Astrocyte of the spinal cord (primary cell): ENCODE measurements at places on chromosomes 6 and 20.

DNA sequence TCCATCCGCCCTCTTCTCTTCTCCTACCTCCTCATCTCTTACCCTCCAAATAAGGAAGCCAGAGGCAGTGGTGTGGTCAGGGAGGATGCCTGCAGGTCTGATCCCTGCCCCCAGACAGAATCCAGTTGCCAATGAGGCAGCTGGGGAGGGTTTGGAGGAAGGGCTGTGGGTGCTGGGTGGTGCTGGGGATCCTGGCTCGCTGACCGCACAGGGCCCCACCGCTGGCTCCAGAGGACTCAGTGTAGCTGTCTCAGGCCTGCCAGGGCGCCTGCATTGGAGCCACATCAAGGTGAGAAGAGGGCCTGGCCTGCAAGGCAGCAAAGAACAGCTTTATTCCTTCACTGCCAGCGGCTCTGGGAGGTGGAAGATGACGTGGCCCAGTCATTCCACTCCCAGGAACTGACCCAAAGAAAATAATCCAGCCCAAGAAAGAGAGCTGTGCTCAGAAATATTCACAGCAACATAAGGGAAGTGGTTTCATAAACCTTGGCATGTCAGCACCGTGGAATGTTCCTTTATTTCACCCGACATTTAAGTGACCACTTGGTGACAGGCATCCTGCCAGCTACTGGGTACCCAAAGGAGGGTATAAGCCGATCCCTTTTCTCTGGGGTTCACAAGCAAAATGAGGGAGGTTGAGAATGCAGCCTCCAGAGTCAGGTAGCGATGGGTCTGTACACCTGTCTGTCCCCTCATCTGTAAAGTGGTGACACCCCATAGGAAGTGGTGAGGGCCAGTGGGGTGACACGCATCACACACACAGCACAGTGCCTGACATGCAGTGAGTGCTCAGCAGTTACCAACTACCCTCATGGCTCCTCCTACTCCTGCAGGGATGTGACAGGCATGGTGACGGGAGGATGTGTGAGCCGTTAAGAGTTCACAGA is 125.1 kb downstream of the SNX5 start:
- peak; percentile 99 for DNase-seq

GRCh38 chr6:150940941-150941340 is 75.4 kb downstream of the MTHFD1L start:
- peak; percentile 61 for DNase-seq

- DNase-seq = no peak
Measured at GRCh38 chr6:93350774-93351173, 68.6 kb downstream of the EPHA7 start.

DNA sequence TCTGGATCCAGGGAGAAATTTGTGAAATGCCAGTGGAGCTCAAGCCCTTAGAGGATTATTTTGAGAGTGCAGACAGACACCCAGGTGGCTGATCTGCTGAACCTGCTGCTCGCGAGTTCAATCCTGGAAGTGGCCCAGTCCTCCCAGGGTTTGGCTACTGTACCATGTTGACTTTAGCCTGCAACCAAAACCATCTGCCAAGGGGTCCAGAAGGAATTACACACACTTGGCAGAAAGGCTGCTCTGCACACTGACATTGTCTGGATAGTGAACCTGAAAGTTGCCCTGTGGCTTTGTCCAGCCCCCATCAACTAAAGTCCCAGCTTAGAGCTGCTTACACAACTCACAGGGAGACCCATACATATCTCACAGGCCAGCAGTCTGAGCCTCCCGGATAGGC is 21.6 kb upstream of the PI3 start:
- no peak for DNase-seq

DNA sequence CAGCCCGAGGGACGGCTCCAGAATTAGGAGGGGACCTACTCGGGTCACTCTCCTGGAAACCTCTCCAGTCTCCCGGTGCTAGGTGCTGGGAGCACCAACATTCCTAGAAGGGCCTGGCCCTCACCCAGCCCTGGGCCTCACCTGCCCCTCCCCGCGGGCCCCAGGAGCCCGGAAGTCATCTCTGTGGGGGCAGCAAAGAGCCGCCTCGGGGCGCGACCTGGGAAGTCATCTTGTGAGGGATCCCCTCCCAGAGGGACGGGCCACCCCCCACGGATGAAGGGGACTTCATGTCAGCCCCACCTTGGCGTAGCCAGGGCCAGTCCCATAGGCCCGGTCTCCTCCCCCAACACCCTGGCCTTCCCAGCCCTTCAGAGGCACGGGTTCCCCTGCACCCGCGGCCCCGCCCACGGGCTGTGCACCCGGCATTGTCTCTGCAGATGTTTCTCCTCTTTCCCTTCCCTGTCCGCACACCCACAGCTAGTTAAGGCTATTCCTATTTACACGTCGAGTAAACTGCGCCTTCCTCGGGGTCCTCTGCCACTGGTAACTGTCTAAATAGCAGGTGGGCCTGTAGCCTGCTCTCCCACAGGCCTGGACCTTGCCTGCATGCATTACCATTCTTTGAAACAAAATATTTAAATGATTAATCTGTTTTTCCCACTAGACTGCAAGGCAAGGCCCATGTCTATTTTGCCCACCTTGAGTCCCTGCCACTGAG is 896 bp upstream of the RNASET2 start:
- DNase-seq = no peak

DNA sequence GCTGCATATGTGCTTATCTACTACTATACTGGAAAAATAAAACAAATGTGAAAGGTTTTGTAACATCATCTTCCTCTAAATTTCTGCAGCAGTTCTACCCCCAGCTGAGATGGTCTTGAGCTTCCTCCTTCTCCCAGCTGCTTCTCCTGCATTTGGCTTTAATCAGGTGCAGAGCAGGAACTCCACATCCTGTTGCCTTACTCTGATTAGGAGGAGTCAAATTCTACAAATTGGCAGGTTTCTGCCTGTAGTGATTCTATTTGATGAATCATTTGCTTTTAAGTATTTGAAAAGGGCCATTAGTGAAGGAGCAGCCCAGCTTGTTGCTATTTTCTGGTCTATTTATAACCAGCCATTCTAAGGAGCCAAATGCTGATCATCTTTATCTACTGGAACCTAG is 224.5 kb downstream of the GMDS start:
- peak; percentile 71 for DNase-seq

GRCh38 chr6:132961122-132961521 is 146.8 kb downstream of the RPS12 start:
- peak; percentile 83 for DNase-seq

DNA sequence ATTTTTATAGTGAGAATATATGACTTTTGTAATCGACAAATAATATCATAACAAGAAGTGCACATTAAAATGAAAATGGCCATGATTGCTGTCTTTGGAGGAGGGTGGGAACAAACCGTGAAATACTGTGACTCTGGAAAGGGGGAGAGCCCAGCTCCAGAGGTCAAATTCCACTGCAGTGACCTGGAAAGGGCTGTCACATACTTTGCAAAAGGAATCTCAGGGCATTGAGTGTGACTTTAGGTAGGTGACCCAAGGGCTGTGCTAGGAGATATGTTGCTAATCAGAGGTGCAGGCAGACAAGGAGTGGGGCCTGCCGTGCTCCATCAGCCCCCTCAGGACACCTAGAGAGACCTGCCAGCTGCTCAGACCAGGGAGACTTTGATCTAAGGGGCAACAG is 28.1 kb upstream of the BMP7 start:
- DNase-seq = no peak

DNA sequence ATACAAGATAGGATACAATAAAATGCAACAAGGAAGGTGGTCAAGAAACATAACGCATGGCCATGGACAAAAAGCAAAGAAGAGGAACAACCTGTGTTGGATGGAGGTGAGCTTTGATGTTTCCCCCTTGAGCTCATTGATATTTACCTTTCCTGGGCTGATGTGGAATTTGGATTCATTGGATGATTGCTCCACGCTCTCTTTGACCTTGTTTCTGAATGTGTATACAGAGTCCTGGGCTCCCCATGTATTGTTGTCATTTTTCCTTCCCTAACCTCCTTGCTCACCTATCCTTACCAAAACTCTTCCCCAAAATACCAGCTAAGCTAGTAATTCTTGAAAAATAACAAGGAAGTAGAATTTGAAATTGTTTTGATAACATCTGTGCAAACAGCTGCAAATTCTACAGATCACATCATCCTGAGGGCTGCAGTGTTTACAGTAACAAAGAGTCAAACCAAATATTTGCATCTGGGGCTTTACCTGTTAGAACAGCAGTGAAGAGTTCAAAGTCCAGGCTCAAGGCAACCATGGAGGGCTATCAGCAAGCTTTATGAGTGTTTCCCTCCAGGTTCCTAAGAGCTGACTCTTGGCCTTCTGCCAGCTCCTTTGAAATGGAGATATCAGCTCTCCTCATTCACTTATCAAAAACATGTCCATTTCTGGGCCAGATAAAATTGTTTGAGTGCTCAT is 214.3 kb upstream of the MARCKS start:
- no peak for DNase-seq

GRCh38 chr20:56779452-56780143 is 150.5 kb downstream of the TFAP2C start:
- DNase-seq = no peak

DNA sequence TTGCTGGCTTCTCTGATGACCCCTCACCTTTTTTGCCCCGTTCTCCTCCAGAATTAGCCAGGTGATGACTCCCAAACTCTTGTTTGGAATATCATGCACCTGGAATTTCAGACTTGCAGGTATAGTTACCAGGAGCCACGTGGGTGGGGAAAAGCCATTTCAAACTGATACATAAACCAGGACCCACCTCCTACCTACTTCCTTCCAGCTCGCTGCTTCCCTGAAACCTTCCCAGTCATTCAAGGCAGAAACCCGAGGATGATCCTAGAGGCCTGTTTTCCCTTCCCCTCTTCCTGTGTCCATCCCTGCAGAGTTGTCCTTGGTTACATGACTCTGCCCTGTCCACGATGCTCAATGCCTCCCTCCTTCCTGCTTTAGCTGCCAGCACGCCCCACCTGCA is 101.9 kb downstream of the MTHFD1L start:
- DNase-seq = no peak

DNA sequence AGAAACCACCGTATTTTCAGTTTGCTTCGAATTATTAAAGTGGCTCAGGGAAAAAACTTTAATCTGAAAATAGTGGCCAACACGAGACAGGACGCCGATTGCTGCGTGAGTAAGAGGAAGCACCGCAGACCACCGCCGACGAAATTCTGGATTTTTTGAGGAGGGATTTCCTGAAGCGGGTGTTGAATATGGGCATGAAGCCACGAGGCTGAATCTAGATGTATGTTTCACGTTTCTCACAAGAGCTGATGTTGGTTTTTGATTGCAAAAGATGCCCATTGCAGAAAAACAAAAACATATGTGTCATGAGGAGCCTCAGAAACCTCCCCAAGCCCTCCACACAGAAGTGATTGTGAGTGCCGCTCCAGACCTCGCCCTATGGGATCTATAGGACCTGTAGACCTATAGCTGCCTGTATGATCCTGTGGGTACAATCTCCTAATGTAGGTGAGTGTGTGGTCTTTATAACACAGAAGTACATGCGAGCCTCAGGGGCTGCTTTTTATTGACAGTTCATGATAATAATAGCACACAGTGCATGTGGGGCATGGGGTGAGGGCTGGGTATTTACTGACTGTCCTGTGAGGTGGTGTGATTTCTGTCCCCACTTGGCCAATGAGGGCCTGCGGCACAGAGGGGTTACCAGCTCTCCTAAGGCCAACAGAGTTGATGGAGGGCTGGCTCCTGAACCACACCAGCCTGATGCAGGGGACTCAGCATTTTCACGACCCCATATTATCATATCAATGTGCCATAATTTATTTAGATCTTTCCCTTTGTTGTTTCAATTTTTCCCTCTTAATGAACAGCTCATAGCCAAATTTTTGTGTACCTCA is 243.9 kb downstream of the DLL1 start:
- no peak for DNase-seq
